Left renal cortex interstitium (tissue), 4 donors: ENCODE measurements at places on chromosomes 11 and 22.

DNA sequence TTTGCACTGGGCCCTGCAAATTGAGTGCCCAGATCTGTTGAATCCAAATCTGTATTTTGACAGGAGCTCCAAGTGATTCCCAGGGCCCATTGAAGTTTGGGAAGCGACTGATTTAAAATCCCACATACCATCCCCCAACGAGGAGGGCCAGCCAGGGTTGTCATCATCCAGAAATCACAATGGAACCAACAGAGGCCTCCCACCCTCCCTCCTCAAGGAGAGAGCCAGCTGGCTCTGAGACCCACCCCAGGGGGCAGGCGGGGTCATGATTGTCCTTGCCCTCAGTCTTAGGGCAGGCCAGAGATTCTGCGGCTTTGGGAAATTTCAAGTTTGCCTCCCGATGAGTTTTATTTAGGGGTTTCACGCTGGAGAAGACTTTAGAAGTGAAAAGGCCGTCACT is 358.2 kb downstream of the MN1 start:
- DNase-seq, result no peak

DNA sequence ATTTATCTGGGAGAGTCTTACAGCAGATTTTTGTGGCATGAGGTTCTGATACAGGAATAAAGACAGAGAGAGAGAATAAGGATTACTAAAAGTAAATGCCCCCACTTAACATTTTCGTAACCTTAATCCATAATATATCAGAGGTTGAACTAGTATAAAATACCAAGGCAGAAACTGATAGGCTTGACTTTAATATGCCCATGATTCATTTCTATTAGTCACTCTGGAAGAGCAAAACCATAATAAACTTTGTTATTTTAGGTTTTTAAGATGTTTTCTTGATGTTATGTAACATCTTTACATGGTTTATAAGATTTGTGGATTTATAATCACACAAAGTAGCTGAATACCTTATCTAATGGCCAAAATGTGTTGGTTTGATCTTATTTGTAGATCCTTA is 19.1 kb downstream of the GUCY1A2 start:
- DNase-seq, result no peak

DNA sequence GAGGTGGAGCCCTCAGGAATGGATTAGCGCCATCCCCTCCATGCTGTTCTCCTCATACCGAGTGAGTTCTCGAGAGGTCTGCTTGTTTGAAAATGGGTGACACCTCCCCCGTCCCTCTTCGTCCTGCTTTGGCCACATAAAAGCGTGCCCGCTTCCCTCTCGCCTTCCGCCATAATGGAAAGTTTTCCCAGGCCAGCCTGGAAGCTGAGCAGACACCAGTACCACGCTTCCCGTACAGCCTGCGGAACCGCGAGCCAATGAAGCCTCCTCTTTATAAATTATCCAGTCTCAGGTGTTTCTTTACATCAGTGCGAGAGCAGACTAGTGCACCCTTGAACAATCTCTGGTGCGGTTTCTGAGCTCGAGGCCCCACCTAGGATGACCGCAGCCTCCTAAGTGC is 12.8 kb downstream of the ALG12 start:
- DNase-seq, result no peak

GRCh38 chr11:27431808-27432207 is 40.8 kb downstream of the LGR4 start:
- DNase-seq, result no peak

DNA sequence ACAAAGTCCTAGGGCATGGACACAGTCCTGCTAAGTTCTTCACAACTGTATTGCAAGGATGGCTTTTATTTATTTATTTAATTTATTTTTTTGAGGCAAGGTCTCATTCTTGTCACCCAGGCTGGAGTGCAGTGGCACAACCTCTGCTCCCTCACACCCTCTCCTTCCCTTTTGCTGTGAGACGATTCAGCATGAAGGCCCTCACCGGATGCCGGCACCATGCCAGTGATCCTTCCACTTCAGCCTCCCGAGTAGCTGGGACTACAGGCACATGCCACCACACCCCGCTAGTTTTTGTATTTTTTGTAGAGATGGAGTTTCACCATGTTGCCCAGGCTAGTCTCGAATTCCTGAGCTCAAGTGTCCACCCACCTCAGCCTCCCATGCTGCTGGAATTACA is 17.8 kb downstream of the EED start:
- no peak for DNase-seq

DNA sequence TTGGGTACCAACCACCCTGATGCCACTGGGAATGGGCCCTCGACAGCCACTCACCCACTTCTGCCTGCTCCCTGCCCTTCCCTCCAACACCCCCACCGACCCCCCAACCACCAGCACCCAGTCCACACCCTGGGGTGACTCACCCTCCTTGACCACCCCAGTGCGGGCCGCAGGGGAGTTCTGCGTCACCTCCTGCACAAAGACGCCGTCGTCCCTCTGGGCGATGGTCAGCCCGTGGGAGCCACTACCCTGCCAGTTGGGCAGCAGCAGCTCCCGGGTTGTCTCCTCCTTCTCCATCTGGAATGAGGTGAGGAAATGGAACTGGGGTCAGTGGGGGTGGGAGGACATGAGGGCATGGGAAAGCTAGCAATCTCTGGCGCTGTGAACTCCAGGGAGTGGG is 10.8 kb downstream of the AHNAK start:
- DNase-seq, result no peak

- DNase-seq, result no peak
These were observed 13.7 kb downstream of the ZBTB16 start for GRCh38 chr11:114073007-114073827.

GRCh38 chr11:201966-202365 is 5.2 kb downstream of the BET1L start:
- no peak for DNase-seq
